ENCODE measurements at places on chromosomes 5 and 9.

DNA sequence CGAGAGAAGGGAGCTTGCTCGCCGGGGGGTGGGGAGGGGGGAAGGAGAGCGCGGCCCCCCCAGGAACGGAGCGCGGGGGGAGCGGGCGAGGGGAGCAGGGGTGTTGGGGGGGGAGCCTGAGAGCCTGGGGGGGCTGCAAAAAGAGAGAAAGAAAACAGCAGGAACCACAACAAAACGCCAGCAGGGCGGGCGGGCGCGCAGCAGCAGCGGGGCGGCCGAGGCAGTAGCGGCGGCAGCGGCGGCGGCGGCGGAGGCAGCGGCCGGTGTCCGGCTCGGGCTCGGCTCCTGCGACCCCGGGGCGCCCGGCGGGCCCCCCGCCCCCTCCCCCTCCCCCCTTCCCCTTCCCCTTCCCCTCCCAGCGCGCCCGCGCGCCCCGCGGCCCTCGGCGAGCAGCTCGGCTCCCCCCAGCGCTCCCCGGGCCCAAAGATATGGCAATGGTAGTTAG, 1.6 kb downstream of the NR2F1 start:
- no peak for DNase-seq

- no peak for DNase-seq
Observed at GRCh38 chr5:146815411-146815810, 63.1 kb downstream of the PPP2R2B start.

GRCh38 chr5:139494256-139494655, 11.7 kb upstream of the STING1 start:
- no peak for DNase-seq

DNA sequence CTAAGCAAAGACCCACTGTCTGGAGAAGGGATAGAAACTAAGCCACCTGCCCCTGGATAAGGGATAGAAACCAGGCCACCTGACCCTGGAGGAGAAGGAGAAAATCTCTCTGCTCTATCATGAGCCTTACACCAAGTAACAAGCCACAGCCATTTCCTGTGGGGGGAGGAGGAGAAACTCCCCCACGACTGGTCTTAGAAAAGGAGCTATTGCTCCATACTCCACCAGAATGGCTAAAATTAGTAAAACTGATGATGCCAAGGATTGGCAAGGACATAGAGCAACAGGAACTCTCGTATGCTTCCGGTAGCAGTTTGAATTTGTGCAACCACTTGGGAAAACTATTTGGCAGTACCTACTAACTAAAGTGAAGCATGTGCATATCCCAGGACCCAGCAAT, 70.8 kb downstream of the ACTL7B start:
- no peak for DNase-seq

GRCh38 chr5:95864456-95864855, 41.9 kb upstream of the GLRX start:
- DNase-seq = no peak

GRCh38 chr9:36336131-36336907, 63.8 kb downstream of the RNF38 start:
- DNase-seq = no peak

- no peak for DNase-seq
Observed at GRCh38 chr9:137266162-137266527, 11.0 kb downstream of the NELFB start.

DNA sequence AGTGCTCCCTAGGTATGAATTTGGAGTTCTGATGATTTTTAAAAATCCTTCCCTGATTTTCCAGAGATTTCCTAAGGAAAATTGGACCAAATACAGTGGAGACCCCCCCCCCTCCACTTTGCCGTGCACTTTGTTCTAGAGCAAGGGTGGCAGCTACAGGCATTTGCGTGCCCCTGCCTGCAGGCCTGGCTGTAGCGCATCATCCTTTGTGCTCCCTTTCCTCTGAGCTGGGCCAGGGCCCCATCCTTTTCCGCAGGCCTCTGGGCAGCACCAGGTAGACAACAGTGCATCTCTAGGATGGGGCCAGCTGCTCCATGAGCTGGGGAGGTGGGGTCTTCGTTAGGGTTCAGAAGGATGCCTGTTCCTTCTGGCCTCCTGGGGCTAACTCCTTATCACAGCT, 39.6 kb downstream of the TRIO start:
- DNase-seq = no peak

GRCh38 chr5:133472829-133473228, 139.5 kb downstream of the FSTL4 start:
- no peak for DNase-seq

GRCh38 chr9:17862101-17862500, 283.2 kb downstream of the SH3GL2 start:
- DNase-seq = no peak

GRCh38 chr5:146796911-146797310, 81.6 kb downstream of the PPP2R2B start:
- DNase-seq = no peak

DNA sequence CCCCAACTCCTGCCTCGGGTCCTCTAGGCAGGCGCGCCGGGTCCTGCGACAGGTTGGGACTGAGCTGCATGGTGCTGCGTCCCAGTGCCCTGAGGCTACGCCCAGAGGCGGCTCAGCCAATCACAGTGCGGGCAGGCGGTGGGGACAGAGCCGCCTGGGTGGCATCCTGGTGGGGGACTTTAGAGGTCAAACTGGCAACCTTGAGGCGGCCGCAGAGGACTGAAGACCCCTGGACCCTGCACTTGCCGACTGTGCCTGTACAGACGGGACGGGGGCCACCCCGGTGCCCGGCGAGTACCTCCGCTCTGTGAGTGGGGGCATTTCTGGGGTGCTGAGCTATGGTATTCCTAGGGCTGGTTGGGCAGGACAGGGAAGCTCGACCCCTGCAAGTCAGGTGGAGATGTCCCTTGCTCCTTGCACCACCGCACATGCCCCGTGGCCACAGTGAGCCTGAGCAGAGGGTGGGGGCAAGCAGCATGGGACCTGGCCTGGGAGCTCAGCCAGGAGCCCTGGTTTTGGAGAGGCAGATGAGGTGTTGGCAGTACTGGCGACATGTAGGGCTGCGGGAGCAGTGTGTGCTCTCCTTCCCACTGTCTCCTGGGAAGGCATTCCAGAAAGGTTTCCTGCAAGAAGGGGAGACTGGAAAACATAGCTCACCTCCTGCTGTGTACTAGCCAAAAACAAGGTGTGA, 45.5 kb downstream of the CTSL start:
- no peak for DNase-seq

DNA sequence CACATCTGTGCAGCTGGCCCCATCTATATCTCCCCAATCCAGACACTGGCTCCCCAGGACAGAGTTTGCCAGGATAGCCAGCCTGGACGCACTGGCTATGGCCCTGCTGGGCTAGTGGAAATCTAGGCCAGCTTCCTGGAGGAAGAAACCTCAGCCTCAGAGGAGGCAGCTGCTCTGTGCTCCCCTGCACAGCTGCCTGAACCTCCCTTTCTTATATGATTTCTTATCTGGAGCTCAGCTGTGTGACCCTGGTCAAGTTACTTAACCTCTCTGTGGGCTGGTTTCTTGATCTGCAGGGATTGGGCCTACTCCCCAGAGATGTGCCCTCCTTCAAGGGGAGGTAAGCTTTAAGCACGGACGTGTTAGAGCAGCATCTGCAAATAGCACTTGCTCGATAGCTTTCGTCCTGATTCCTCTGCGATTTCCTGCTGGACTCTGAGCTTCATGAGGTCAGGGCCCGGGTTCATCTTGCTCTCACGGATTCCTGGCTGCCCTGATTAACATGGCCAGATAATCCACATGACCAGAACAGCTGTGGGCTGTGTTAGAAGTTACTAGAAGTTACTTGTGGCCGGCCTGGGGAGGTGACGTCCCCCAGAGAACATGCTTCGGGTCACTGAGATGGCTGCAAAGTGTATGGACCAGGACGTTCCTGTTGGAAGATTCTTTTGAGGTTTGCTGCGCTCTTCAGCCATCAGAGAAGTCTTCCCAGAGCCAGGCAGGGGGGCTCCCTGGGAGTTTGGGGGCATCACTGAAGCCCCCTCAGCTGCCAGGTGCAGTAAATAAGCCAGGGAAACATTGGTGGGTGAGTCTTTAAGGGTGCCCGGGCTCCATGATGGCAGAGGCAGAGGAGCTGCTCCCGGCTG, 14.5 kb downstream of the C9orf50 start:
- DNase-seq = no peak

DNA sequence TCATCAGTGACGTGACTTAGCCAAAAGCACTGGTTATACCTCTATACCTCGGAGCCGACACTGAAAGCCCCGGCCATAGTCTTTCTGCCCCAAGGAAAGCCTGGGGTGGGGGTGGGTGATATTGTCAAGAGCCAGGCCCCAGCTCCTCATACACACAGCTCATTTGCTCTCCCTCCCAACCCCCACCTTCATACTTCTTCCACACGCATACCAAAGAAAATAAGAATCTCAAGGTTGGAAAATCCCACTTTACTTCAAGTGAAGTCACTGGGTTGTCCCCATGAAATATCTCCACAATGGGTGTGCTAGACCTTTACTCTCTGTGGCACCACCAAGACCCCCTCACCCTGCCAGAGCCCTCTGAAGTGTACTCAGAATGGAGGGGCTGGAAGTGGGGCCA, 27.1 kb upstream of the MGAT1 start:
- no peak for DNase-seq

DNA sequence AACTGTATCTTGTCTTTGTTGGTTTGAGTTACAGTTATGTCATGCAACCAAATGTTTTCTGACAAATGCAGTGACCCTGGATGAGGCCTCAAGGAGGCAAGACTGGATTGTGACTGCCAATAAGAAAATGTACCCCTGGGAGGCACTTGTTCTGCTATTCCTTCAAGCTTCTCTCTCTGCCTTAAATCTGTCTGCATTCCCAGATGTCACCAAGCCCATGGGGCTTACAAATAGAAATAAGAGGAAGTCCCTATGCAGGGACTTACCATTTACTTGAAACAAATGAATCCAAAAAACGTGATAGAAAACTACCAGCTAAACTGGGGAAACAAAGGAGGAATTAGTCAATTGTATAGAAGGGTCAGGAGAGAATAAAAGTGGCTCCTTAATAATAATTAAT, 8.2 kb upstream of the PARP8 start:
- DNase-seq = no peak

- DNase-seq = no peak
Observed at GRCh38 chr5:100690036-100690560, 154.9 kb downstream of the FAM174A start.

- no peak for DNase-seq
Observed at GRCh38 chr5:157248821-157249470, 17.0 kb upstream of the CYFIP2 start.

DNA sequence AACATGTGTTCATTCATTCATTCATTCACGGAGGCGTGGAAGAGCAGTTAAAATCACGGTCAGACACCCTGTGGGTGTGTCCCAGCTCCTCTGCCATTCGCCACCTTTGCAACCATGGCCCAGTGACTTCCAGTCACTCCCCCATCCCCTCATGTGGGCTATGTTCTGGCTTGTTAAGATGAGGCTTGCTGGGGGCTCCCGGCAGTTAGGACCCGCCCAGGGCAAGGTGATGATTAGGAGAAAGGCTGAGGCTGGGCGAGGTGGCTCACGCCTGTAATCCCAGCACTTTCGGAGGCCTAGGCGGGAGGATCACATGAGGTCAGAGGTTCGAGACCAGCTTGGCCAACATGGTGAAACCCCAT, 24.9 kb upstream of the PTGES start:
- DNase-seq = no peak

- no peak for DNase-seq
Observed at GRCh38 chr5:88672644-88673252, 210.2 kb downstream of the MEF2C start.

DNA sequence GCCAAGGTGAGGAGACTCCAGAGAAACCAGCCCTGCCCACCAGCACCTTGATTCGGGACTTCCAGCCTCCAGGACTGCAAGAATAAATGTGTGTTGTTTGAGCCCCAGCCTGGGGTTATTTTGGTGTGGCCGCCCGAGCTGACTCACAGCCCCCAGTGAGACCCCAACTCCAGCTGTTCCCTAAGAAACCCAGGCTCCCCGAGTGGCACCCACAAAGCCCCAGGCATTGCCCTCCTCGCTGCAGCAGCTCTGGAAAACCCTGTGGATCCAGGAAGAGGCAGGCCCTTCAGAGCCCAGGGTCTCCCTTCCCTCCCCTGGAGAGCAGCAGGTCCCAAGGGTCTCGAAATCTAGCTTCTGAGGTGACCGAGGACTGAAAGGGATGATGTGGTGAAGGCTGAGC, 69.2 kb upstream of the PPP1R26 start:
- no peak for DNase-seq

- DNase-seq = no peak
Observed at GRCh38 chr5:177471610-177472356, 1.7 kb downstream of the DBN1 start.

DNA sequence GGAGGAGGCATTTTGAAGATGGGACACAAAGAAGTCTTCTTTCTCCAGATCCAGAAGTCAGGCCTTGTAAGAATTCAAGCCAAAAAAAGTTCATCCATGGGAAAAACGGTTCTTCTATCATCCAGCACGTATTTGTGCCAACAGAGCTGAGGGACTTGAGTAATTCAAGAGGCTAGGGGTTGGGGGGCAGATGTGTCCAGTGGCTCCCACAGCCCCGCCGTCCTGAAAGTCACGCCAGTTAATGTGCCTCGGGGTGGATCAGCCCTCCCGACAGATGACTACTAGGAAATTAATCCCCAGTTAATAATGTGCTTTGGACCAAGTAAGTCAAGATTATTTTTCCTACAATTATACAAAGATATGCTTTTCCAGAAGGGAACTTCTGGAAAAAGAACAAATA, 23.4 kb downstream of the NREP start:
- no peak for DNase-seq

- no peak for DNase-seq
Observed at GRCh38 chr9:123749580-123750202, 180.2 kb downstream of the DENND1A start.

- DNase-seq = no peak
Observed at GRCh38 chr5:28751396-28751795, 1713.0 kb upstream of the CDH9 start.

DNA sequence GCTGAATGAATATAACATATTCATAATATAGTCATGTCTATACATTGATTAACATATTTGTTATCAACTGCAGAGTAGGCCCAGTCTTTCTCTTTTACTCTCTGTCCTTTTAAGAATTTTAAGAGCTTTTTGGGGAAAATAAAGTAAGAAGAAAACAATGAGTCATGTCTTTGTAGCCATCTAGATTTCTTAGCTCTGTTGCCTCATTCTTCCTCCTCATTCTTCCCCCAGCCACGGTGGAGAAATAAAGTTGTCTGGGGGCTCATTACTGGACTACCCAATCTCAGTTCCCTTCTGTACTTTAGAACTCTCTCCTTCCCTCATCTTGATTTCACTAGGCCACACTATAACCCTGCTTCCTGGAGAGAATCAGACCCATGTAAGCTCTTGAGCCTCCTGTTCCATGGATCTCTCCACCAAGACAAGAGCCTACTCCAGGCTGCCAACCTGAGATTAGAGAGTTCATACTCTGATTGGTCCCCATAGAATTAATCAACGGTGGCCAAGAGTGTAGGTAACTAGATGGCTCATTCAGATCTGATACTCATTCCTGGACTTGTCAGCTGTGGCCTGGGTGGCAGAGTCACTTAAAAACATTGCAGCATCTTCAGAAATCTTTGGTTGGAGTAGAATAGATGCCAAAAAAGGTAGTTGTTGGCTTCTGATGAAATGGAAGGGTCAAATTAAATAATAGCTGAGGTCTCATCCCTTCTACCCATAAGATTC, 44.2 kb downstream of the ITGA1 start:
- no peak for DNase-seq
